ENCODE measurements at places on chromosomes 1 and 21.

- no peak overlapping the region for H3K4me3 ChIP-seq
- no peaks in the 10 kb centered on the region for H3K36me3 ChIP-seq
- DNase-seq = no peak
- H3K4me1 ChIP-seq = no peaks in the 10 kb centered on the region
- H3K27ac ChIP-seq = no peak overlapping the region
These were observed 85.6 kb upstream of the WNT4 start for GRCh38 chr1:22228505-22228911.

GRCh38 chr1:204456826-204457442, 37.7 kb downstream of the PIK3C2B start:
- no peaks in the 10 kb centered on the region for H3K27me3 ChIP-seq
- DNase-seq = no peak
- H3K27ac ChIP-seq = no peak overlapping the region
- no peak overlapping the region for H3K4me3 ChIP-seq
- H3K36me3 ChIP-seq = peaks cover 41% of the 10 kb centered on the region
- H3K4me1 ChIP-seq = peaks cover 33% of the 10 kb centered on the region

GRCh38 chr1:7584643-7585042, 186.5 kb upstream of the VAMP3 start:
- DNase-seq = no peak
- H3K4me1 ChIP-seq = no peaks in the 10 kb centered on the region
- H3K27ac ChIP-seq = no peak overlapping the region
- peaks cover 5% of the 10 kb centered on the region for H3K27me3 ChIP-seq

DNA sequence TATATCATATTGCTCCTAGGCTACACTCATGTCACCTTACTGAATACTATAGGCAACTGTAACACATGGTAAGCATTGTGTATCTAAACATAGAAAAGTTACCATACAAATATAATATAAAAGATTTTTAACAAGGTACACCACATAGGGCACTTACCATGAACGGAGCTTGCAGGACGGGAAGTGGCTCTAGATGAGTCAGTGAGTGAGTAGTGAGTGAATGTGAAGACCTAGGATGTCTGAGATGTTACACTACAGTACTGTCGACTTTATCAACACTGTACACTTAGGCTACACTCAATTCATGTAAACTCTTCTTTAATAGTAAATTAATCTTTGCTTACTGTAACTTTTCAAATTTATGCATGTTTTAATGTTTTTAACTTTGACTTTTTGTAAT, 81.0 kb upstream of the PLD5 start:
- H3K4me1 ChIP-seq = no peaks in the 10 kb centered on the region
- no peaks in the 10 kb centered on the region for H3K36me3 ChIP-seq
- no peaks in the 10 kb centered on the region for H3K27me3 ChIP-seq
- H3K27ac ChIP-seq = no peak overlapping the region

DNA sequence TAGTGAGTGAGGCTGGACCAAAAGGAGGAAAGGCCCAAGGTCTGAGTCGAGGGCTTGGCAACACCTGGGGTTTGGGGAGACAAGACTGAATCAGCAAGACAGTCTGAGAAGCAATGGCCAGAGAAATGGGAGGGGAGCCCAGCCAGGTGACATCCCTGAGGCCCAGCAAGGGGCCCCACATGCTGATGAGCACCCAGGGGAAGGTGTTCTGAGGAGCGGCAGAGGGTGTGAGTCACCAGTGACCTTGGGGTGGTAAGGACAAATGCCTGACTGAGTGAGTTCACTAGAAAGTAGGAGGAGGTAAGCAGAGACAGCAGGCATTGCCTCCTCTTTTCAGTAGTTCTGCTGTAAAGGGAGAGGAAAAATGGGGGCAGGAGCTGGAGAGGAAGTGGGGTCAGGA, 192.4 kb upstream of the GALNT2 start:
- H3K36me3 ChIP-seq = no peaks in the 10 kb centered on the region
- no peaks in the 10 kb centered on the region for H3K4me1 ChIP-seq
- H3K4me3 ChIP-seq = no peak overlapping the region
- DNase-seq = peak; percentile 29
- H3K27ac ChIP-seq = no peak overlapping the region

GRCh38 chr1:45863218-45863617, 59.8 kb downstream of the MAST2 start:
- no peaks in the 10 kb centered on the region for H3K27me3 ChIP-seq
- no peak overlapping the region for H3K27ac ChIP-seq
- H3K4me3 ChIP-seq = no peak overlapping the region
- no peaks in the 10 kb centered on the region for H3K36me3 ChIP-seq
- peaks cover 49% of the 10 kb centered on the region for H3K4me1 ChIP-seq
- no peak for DNase-seq

DNA sequence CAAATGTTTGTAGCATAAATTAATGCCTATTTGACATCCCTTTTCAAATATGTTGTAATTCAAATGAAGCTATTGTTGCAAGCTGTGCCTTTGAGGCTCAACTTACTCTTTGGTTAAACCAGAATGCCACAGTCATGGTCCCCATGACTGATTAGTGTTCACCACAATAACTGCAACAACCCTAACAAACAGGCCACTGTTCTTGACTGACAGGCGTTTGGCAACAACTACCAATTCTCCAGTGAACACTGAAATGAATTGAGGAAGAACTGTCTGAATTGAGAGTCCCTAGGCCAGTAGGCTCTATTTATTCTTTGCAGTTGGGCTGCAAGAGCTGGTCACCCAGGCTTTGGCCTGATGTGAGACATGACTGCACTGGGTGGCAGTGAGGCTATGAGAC, 6.6 kb upstream of the TMEM167B start:
- no peaks in the 10 kb centered on the region for H3K27me3 ChIP-seq
- no peak for DNase-seq
- H3K4me1 ChIP-seq = no peaks in the 10 kb centered on the region
- no peaks in the 10 kb centered on the region for H3K36me3 ChIP-seq

GRCh38 chr1:21931171-21932093, 5.7 kb downstream of the HSPG2 start:
- no peaks in the 10 kb centered on the region for H3K36me3 ChIP-seq
- peaks cover 6% of the 10 kb centered on the region for H3K4me1 ChIP-seq
- no peak for DNase-seq
- peaks cover 4% of the 10 kb centered on the region for H3K27me3 ChIP-seq
- H3K4me3 ChIP-seq = no peak overlapping the region
- no peak overlapping the region for H3K27ac ChIP-seq

DNA sequence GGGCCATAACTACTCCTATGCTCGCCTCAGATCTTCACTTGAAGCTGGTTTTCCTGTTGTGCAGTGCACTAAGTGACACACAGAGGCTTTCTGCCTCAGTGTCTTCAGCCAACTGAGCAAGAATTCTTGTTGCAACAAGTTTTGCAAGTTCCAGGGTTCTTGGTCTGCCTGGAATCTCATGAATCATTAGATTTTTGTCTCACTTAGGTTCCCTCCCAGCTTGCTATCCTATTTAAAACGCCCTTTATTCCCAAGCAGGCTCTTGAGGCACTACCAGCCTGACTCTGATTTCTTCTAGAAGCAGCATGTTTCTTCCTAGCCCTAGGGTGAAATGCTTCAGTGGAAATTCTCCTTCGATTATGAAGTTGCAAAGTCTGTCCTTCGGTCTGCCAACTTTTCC, 158.8 kb downstream of the C1orf21 start:
- DNase-seq = no peak
- H3K27ac ChIP-seq = no peak overlapping the region

GRCh38 chr1:156552518-156552917, 19.8 kb downstream of the IQGAP3 start:
- H3K4me1 ChIP-seq = peaks cover 2% of the 10 kb centered on the region
- H3K27me3 ChIP-seq = no peaks in the 10 kb centered on the region
- no peak overlapping the region for H3K4me3 ChIP-seq
- H3K36me3 ChIP-seq = no peaks in the 10 kb centered on the region
- no peak overlapping the region for H3K27ac ChIP-seq

- peak overlapping the region; percentile 97 for H3K27ac ChIP-seq
- H3K36me3 ChIP-seq = peaks cover 30% of the 10 kb centered on the region
- peak overlapping the region; percentile 95 for H3K4me3 ChIP-seq
- no peaks in the 10 kb centered on the region for H3K27me3 ChIP-seq
- DNase-seq = no peak
These were observed 1.2 kb downstream of the LRP8 start for GRCh38 chr1:53326598-53327181.

DNA sequence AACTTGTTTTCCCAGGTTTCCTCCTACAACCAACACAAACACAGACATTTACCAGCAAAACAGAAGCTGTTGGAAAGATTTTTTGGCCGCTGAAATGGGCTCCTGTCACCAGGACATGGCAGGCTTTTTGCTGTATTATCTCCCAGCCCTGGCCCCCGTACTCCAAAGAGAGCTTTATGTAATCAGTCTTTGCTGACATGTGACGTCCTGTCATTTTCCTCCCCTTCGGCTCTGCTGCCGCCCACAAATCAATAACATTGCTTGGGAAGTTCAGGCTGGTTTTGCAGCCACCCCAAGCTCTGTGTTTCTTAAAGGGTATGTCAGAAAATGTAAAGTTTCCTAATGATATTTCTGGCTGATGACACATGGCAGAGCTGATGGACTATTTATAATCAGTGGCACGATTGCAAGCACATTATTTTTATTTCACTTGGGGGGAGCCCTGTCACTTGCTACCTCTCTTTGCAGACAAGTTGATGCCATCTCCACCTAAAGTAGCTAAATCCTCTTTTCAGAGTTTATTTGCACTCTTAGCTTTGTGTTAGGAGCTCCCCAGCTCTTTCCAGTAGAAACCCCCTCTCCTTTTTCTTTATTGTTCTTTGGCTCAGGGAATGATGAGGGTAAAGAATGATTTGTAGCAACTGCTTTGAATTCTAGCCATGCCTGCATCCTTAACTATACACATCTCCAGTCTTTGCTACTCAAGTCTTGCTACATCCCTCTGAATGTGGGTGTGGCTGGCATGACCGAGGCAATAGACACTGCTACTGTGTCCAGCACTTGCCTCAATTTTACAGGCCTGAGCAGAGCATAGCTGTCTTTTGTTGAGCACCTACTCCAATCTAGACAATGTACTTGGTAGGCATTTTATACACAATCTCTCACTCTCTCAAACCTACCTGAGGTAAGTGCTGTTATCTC, 67.3 kb downstream of the ELAVL4 start:
- no peak for DNase-seq
- no peaks in the 10 kb centered on the region for H3K36me3 ChIP-seq
- H3K4me3 ChIP-seq = no peak overlapping the region
- H3K27ac ChIP-seq = no peak overlapping the region
- no peaks in the 10 kb centered on the region for H3K4me1 ChIP-seq

DNA sequence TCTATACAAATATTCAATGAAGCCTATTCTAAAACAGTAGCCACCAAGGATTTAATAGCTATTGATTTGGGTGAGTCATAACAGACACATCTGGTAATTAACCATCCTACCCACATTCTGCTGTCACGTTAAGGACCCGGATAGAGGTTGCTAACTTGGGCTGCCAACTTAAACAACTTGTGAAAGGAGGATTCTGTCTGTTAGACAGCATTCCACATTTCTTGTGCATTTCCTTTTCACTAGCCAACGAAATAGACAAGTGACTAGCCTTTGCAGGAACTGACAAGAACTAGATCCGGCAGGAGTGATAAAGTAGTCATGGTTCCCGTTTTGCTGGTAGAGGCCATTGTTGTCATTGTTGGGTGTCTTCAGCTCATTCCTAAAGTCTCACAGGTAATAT, 9.5 kb downstream of the DSCAM start:
- peaks cover 2% of the 10 kb centered on the region for H3K4me1 ChIP-seq
- no peak overlapping the region for H3K27ac ChIP-seq
- no peaks in the 10 kb centered on the region for H3K36me3 ChIP-seq

- DNase-seq = no peak
- H3K36me3 ChIP-seq = no peaks in the 10 kb centered on the region
- H3K27ac ChIP-seq = no peak overlapping the region
- no peak overlapping the region for H3K4me3 ChIP-seq
These were observed 76.3 kb downstream of the XCL2 start for GRCh38 chr1:168467452-168467851.

DNA sequence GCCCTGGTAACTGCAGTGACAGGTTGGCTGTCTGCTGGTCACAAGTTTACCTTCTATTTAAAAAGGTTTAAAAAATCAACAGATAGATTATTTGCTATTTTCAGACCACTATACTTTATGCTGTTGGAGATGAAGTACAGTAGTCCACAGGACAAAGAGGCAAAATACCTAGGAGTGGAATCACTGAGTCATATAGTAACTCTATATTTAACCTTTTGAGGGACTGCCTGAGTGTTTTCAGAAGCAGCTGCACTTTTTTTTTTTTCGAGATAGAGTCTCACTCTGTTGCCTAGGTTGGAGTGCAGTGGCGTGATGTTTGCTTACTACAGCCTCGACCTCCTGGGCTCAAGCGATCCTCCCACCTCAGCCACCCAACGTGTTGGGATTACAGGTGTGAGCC, 11.7 kb downstream of the CNIH4 start:
- peaks cover 58% of the 10 kb centered on the region for H3K4me1 ChIP-seq
- peaks cover 62% of the 10 kb centered on the region for H3K36me3 ChIP-seq
- no peak overlapping the region for H3K4me3 ChIP-seq
- no peak for DNase-seq
- H3K27me3 ChIP-seq = no peaks in the 10 kb centered on the region
- H3K27ac ChIP-seq = peak overlapping the region; percentile 56

DNA sequence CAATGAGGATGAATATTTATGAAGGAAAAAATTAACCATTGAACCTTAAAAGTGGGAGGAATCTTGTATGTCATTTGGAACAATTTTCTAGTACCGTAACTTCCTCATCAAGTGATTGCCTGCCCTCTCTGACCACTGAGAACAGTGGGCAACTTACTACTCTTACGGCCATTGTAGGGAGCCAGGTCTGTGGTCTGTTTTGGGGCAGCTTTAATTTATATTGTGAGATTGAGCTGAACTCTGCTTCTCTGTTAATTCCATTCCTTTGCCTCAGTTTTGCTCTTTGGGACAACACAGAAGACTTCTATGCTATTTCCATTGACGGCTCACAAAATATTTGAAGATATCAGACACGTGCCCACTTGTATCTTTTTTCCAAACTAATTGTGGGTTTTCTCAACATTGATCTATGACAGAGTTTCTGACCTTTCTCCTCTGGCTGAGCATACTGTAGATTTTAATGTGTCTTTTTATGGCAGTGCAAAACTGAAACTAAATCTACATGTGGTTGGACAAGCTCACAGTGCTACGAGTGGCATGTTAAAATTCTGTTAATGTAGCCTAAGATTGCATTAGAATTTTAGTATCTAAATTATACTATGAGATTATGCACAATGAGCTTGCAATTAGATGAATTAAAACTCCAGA, 27.8 kb upstream of the ZNF281 start:
- peaks cover 1% of the 10 kb centered on the region for H3K36me3 ChIP-seq
- peaks cover 17% of the 10 kb centered on the region for H3K4me1 ChIP-seq
- no peak overlapping the region for H3K27ac ChIP-seq
- peak overlapping the region; percentile 48 for H3K4me3 ChIP-seq
- peaks cover 2% of the 10 kb centered on the region for H3K27me3 ChIP-seq

GRCh38 chr1:43620956-43621355, 29.0 kb upstream of the KDM4A start:
- no peaks in the 10 kb centered on the region for H3K36me3 ChIP-seq
- H3K4me3 ChIP-seq = no peak overlapping the region
- H3K27ac ChIP-seq = no peak overlapping the region
- H3K27me3 ChIP-seq = no peaks in the 10 kb centered on the region

GRCh38 chr1:36023098-36023769, 60.7 kb upstream of the TEKT2 start:
- no peaks in the 10 kb centered on the region for H3K27me3 ChIP-seq
- H3K27ac ChIP-seq = peak overlapping the region; percentile 34
- H3K4me3 ChIP-seq = no peak overlapping the region
- DNase-seq = no peak
